ENCODE measurements at places on chromosomes 3 and 15. TPM values are rescaled to one million over a fixed set of nuclear protein-coding genes. Genes with fewer than 3 reads are reported as not detected.

TMF1 gene
- polyA plus RNA-seq: 34.5 TPM

TTC14 gene
- 85.5 TPM for polyA plus RNA-seq

CEMIP gene
- 6.1 TPM for polyA plus RNA-seq

XIRP1 gene
- 0.15 TPM for polyA plus RNA-seq

PLA2G4E gene
- polyA plus RNA-seq: not detected

GALNT15 gene
- polyA plus RNA-seq: 2.2 TPM

SCN5A gene
- polyA plus RNA-seq: 1.7 TPM

CP gene
- 0.43 TPM for polyA plus RNA-seq

IMPG2 gene
- 0.66 TPM for polyA plus RNA-seq

SPTBN5 gene
- polyA plus RNA-seq: 2.9 TPM

GOLGA8J gene
- 0.63 TPM for polyA plus RNA-seq

RYR3 gene
- 19.2 TPM for polyA plus RNA-seq

PLA2G4F gene
- polyA plus RNA-seq: 24.5 TPM

PRR23A gene
- not detected for polyA plus RNA-seq

CELSR3 gene
- 1.3 TPM for polyA plus RNA-seq

ERICH6 gene
- 1.4 TPM for polyA plus RNA-seq

UCN2 gene
- 0.26 TPM for polyA plus RNA-seq

ITGA11 gene
- polyA plus RNA-seq: 2.6 TPM

FAM227B gene
- 14.4 TPM for polyA plus RNA-seq

CD200R1 gene
- 0.67 TPM for polyA plus RNA-seq

RTP3 gene
- polyA plus RNA-seq: 0.06 TPM

GPR27 gene
- polyA plus RNA-seq: 10.2 TPM

NR2E3 gene
- 1.1 TPM for polyA plus RNA-seq

SPATA12 gene
- 0.17 TPM for polyA plus RNA-seq

SUSD5 gene
- 3.8 TPM for polyA plus RNA-seq

TTC21A gene
- polyA plus RNA-seq: 18.4 TPM

TEX55 gene
- not detected for polyA plus RNA-seq

TERC gene
- polyA plus RNA-seq: 0.43 TPM

COLQ gene
- 10.1 TPM for polyA plus RNA-seq

PLA2G4D gene
- 0.07 TPM for polyA plus RNA-seq

SYNPR gene
- not detected for polyA plus RNA-seq

ST8SIA2 gene
- 6.0 TPM for polyA plus RNA-seq

COL6A5 gene
- not detected for polyA plus RNA-seq

VWA5B2 gene
- 3.1 TPM for polyA plus RNA-seq

ATP13A5 gene
- 0.22 TPM for polyA plus RNA-seq

PLCL2 gene
- 15.2 TPM for polyA plus RNA-seq

ASB14 gene
- 0.56 TPM for polyA plus RNA-seq

ANKRD63 gene
- polyA plus RNA-seq: not detected
